ENCODE measurements at places on chromosomes 6 and 20.

DNA sequence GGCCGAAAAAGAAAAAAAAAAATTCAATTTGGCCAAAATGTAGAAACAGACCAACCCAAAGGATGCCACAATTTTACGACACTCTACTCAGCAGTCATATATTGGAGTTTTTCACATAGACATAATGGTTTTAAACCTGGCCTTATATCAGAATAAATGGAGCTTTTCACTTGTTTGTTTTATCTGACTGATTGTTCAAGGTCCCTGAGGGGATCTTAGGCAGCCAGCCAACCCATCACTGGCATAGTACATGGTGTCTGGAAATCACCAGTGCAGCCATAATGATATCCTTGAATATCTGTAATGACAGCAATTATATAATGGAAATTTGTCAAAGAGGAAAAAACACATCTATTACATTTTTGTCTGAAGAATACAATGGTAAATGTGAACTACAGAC is 96.9 kb downstream of the PRSS35 start:
- no peak for DNase-seq

GRCh38 chr6:4102687-4103244 is 23.8 kb upstream of the FAM217A start:
- peak; percentile 89 for DNase-seq

- DNase-seq: no peak
Observed at GRCh38 chr6:12992770-12993169, 276.2 kb downstream of the PHACTR1 start.

DNA sequence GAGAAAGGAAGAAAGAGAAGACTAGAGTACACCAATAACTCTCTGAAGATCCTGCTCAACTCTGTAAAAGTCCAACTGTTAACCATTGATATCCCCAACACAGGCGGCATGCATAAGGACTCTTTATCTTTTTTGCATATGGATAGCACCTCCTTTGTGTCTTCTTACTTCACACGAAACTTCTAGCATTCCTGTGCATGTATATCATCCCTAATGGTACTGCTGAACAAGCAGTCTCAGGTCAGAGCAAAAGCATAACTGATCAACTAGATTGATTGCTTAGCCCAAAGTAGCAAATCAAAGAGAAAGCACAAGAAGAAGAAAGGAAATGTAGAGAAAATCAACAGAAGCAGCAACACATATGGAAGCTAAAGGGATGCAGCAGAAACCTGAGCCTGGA is 234.4 kb downstream of the SYNE1 start:
- DNase-seq: no peak

GRCh38 chr6:170091000-170091638 is 199.8 kb downstream of the DLL1 start:
- no peak for DNase-seq

- no peak for DNase-seq
Observed at GRCh38 chr6:19551611-19552010, 285.6 kb upstream of the ID4 start.

DNA sequence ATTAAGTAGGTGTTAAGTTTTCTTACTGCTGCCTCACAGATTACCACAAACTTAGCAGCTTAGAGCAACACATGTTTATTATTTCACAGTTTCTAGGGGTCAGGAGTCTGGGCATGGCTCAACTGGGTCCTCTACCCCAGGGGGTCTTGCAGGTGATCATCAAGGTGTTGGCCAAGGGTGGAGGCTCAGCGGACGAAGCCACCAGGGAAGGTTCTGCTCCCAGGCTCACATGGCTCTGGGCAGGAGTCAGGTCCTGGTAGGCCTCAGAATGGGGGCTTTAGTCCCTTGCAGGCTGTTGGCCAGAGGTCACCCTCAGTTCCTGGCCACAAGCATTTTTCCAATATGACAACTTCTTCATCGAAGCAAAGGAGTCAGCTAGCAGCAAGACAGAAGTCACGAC is 362.5 kb downstream of the PREX1 start:
- DNase-seq: no peak

- DNase-seq: no peak
Observed at GRCh38 chr6:108565091-108565766, 4.5 kb downstream of the FOXO3 start.

- DNase-seq: no peak
Observed at GRCh38 chr6:96651816-96652215, 88.9 kb downstream of the FHL5 start.

GRCh38 chr6:132300323-132300949 is 100.8 kb downstream of the MOXD1 start:
- DNase-seq: peak; percentile 52

GRCh38 chr6:45472382-45472781 is 94.6 kb upstream of the SUPT3H start:
- no peak for DNase-seq

GRCh38 chr6:18395177-18395855 is 8.2 kb downstream of the RNF144B start:
- DNase-seq: no peak

Data from D341Med (cell line).